ENCODE measurements at places on chromosomes 5 and 9. TPM values are rescaled to one million over a fixed set of nuclear protein-coding genes. Genes with fewer than 3 reads are reported as not detected.

DNA sequence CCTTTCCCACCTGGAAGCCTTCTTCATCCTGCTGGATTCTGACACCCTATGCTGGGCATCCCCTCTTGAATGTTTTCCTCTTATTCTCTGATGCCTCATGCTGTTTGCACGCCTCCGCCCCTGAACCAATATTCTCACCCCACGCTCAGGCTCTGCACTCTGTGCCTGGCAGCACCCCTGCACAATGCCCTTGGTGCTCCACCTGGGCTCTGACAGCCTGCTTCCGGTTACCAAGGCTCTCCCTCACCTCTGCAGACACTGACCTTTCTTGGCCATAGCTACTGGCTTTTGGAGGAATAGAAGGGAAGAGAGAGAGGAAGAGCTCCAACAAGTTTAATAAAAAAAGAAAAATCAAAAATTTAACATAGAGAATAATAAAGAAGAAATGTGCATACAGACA is 108.7 kb upstream of the SHB start:
- no peaks in the 10 kb centered on the region for H3K27me3 ChIP-seq
- H3K36me3 ChIP-seq = no peaks in the 10 kb centered on the region
- peaks cover 18% of the 10 kb centered on the region for H3K4me1 ChIP-seq
- H3K27ac ChIP-seq = no peak overlapping the region

DNA sequence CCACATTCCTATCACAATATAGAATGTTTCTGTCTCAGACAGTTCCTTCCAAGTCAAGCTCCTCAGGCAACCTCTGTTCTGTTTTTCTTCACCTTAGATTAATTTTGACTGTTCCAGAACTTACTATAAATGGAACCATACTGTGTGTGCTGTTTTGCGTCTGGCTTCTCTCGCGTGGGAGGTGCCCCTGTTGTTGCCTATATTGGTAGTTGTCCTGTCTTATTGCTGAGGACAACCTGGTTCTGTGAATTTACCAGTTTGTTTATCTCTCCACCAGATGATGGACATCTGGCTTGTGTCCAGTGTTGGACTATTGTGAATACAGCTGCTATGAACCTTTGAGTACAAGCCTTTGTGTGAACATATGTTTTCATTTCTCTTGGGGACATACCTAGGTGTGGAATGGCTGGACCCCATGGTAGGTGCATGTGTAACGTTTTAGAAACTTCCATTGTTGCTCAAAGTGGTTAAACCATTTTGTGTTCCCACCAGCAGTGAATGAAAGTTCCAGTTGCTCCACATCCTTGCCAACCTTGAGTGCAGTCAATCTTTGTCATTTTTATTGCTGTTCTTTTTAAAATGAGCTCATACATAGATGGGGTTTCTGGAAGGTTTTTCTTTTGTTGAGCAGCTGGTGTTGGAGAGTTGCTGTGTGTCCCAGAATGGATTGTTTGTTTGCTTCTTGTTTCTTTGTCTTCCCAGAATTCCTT is 18.1 kb downstream of the HMCN2 start:
- no peaks in the 10 kb centered on the region for H3K27me3 ChIP-seq
- H3K4me3 ChIP-seq = no peak overlapping the region
- H3K27ac ChIP-seq = no peak overlapping the region
- H3K36me3 ChIP-seq = no peaks in the 10 kb centered on the region
- DNase-seq = peak; percentile 32
- H3K4me1 ChIP-seq = no peaks in the 10 kb centered on the region

GRCh38 chr5:179326122-179326927 is 18.9 kb downstream of the ADAMTS2 start:
- H3K4me3 ChIP-seq = no peak overlapping the region
- H3K27me3 ChIP-seq = no peaks in the 10 kb centered on the region
- no peaks in the 10 kb centered on the region for H3K4me1 ChIP-seq
- H3K36me3 ChIP-seq = no peaks in the 10 kb centered on the region
- DNase-seq = peak; percentile 34

DNA sequence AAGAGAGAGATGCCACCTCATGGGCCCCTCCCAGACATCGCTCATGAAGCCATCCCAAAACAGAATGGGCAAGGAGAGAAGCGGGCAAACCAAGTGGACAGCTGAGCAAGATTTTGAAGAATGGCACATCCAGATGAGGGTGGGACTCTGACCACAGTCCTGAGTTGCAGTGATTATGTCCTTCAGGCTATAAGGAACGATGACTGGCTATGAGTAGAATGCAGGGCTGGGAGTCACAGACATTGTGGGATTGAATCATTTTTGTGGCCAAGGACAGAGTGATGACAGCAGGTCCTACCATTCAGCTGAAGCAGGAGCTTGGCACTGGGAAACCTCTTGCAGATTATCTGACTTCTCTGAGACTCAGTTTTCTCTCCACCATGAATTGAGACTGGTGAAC is 245.7 kb upstream of the SLC30A5 start:
- no peak overlapping the region for H3K27ac ChIP-seq
- H3K4me1 ChIP-seq = no peaks in the 10 kb centered on the region
- DNase-seq = no peak
- H3K4me3 ChIP-seq = no peak overlapping the region

DNA sequence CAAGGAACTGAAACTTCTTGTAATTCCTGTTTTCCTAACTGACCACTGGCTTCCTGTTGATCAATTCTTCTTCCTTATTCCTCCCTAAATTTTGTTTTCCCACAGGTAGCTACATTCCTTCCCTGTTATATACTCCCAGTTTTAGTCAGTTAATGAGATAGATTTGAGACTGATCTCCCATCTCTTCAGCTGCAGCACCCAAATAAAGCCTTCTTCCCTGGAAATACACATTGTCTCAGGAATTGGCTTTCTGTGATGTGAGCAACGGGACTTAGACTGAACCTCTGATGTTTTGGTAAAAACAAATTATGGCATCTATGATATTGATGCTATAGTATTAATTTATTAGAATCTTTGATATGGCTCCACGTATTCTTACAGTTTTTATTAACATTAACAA is 617.3 kb upstream of the ST8SIA4 start:
- no peaks in the 10 kb centered on the region for H3K36me3 ChIP-seq
- H3K27me3 ChIP-seq = no peaks in the 10 kb centered on the region
- no peak overlapping the region for H3K4me3 ChIP-seq
- no peak for DNase-seq
- no peak overlapping the region for H3K27ac ChIP-seq

DNA sequence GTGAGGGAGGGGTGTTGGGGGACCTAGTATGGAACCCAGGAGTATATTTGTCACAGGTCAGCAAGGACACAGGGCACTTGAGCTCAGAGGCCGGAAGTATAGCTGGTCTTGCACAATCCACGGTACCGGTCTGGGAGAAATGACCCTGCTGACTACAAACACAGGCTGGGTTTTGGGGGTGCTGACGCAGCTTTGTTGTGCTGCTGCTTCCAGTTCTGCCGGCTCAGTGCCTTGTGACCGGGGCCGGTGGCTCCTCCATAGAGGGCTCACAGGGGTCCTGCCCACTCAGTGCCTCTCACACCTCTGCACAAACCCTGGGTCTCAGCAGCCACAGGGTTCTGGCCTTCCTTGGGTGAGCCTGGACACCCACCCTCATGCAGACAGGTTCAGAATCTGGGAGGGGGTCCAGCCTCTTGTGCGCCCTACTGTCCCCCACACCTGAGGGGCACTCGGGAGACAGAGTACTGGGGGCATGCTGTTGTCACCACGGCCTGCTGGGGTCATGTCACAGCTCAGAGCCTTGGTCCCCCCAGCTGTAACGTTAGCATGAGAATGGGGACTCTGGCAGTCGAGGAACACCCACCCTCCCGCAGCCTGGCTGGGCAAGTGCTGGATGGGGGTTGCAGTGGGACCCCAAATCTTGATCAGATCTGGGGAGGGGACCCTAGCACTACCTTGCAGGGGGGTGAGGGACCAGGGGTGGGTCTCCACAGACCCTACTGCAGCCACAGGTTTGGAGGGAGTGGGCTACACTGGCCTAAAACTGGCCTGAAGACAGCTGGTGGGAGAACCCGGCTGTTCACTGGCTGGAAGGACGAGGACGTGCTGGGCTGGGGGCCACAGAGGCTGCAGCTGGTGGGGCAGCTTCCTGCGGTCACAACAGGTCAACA is 17.7 kb downstream of the NINJ1 start:
- H3K4me3 ChIP-seq = no peak overlapping the region
- H3K36me3 ChIP-seq = no peaks in the 10 kb centered on the region
- DNase-seq = peak; percentile 45

DNA sequence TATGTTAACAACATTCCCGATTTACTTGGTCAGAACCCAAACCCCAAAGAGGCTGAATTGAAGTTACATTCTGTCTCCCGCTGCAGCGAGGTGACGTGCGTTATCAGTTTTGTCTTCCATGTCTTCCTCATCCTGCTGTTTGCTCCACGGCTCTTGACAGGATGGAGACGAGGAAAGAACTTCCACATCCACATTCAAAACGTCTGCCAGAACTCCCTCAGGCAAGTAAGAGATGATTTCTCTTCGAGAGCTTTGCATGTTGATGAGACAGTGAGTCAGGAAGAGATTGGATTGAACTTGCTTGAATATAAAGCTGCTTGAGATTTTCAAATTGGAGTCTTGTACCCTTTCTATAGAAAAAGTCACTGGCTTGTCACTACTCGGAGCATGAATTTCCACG is 242.6 kb downstream of the AUH start:
- no peaks in the 10 kb centered on the region for H3K27me3 ChIP-seq
- DNase-seq = no peak
- no peak overlapping the region for H3K4me3 ChIP-seq
- peaks cover 21% of the 10 kb centered on the region for H3K4me1 ChIP-seq

DNA sequence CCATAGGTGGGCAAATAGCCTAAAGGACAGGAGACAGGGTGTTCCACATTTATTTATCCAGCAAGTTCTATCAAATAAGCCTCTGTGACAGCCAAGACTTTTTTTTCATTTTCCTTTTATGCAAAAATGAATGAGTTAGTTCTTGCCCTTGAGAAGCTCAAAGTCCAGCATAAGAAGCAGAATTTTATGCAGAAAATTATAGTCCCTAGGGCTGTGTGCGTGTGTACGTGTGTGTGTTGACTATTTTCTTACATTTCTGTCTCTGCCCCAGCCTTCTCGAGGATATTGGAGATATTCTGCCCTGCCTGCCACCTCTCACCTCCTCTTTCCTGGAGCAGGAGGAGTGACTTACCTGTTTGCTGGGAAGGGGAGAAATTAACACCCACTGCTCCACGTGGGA is 221.9 kb downstream of the SREK1 start:
- H3K27me3 ChIP-seq = no peaks in the 10 kb centered on the region
- no peak for DNase-seq
- H3K4me3 ChIP-seq = no peak overlapping the region
- H3K4me1 ChIP-seq = no peaks in the 10 kb centered on the region
- H3K27ac ChIP-seq = no peak overlapping the region

PCDHGA4 gene
- total RNA-seq = 10.9 TPM

Data from body of pancreas (tissue), 4 donors.